ENCODE measurements at places on chromosomes 2 and 18.

DNA sequence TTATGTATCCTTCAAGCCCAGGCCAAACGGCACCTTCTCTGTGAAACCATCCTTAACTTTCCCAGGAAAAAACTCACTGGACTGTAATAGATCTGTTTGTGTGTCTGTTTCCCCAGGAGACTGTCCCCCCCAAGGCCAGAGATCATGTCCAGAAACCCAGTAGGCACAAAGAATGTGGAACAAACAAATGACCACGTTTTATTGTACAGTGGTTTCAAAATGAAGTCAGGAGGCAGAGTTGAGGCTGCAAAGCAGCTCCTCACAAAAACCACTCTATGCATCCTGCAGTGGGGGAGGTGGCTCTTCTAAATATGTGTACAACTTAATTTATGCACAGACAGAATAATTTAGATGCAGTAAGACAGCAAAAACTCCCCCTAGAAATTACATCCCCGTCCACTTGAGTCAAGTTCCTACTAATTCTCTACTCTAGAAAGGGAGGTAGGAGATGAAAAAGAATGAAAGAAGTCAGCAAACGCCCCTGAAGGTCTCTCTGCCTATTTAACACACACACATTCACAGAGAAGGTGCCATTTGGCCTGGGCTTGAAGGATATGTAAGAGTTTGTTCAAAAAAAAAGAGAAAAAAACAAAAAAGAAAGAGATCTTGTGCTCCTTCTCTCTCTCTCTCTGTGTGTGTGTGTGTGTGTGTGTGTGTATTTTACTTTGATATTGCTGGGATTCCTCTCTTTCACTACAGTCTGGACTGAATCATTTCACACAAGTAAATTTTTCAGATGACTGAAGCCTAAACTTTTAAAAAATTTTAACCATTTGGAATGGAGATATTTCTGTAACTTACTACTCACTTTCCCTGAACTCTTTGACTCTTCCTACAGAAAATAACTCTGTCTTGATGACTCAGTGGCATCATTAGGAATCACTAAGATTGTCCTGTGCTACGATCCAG lies 19.5 kb downstream of the BCL2 start:
- peak; percentile 62 for DNase-seq

- no peak for DNase-seq
Observed at GRCh38 chr2:78175645-78176044, 653.5 kb upstream of the LRRTM4 start.

DNA sequence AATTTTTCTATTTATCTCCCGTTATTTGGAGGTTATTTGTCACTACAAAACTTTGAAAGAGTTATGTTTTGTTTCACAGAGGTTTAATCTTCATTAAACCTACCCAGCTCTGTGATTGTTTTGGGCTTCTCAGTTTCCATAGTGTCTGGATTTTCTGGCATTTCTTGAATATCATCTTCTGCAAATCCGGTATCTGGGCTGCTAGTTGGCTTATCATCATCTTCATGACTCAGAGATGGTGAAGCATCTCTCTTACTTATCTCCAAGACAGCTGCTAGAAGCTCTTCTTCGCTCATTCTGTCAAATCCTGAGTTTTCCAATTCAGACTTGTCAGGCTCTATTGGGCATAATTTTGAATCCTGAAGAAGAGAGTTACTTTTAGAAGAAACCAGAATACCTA lies 55.6 kb downstream of the VIL1 start:
- no peak for DNase-seq

DNA sequence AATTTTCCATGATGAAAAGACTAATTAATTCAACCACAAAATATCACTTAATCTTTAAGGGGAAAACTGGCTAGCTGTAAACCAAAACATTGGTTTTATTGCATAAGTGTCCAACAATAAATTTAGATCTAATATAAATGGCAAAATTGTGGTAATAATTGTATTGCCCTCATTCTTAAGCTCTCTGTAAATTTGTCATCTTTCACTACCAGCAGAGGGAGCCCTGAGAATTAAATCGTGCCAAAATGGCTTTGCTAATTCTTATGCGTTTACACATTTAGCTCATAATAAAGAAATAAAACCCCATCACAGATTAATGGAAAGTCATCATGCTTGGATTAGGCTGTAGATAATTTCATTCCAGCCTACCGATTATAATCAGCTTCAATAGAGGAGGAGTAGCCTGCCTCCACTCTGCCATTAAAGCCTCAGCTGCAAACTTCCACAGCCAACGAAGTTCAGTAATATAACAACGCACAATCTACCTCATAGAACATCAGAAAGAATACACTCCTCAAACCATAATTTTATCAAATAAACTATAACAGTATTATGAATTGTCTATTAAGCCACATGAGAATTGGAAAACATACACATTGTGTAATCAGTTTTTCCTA lies 70.0 kb upstream of the ATP5MC3 start:
- no peak for DNase-seq

DNA sequence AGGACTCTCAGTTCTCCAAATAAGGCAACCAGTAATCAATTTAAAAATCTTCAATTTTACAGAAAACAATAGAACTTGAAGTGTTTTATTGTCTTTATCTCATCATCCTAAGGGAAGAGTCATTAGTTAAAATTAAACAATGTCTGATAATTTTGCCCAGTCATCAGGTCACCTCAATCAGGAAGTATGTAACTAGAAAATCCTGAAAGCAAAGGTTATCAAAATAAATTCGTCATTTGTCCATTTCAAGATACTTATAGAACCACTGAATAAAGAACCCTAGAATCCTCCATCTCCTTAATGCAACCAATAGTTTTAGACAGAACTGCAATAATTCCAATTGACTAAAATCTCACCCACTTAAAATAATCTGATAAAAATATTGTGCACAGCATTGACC lies 115.2 kb downstream of the NCKAP5 start:
- DNase-seq, result no peak

DNA sequence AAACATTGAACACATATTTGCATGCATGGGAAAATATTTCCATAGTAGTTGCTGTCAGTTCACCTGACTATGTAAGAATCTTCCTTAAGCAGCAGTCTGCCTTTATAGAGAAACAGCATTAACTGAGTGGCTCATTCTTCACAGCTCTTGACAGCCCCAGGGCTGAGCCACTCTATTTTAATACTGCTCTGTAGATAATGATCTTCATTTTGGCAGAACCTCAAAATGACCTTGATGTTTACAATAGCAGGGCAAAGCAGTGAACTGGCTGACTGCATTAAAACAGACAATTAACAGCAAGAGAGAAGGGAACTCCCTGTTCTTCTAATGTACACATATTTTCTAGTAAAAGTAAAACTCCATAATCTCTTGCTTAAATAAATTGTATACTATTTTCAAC lies 580.6 kb upstream of the SOX11 start:
- no peak for DNase-seq

DNA sequence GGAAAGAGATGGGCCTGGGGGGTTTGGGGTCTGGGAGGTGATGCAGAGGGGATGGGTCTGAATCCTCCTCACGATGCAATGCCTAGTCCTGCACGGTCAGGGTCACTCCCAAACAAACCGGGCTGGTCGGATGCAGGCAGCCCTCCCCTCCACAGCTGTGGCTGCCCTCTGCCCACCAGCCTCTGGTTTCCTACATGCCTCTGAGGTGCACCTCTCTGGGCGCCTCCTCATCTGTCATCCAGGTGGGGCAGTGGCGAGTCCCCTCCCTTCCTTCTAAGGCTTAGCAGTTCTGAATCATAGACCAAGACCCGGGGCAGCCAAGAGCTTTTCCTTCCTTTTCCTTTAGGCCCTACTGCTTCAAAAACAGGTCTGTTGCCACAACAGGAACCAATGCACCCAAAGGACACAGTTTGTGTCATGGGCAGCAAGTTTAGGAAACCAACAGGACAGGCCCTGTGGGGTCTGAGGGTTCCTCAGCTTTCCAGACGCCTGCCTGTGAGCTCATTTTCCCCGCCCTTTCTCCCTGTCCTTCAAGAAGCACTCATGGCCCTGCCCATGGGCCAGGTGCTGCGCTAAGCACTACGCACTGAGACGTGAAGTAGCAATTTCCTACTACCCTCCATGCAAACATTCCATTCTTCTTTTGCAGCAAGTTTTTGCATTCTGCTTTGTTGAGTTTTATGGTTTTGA lies 6.5 kb upstream of the MAL start:
- DNase-seq, result no peak

DNA sequence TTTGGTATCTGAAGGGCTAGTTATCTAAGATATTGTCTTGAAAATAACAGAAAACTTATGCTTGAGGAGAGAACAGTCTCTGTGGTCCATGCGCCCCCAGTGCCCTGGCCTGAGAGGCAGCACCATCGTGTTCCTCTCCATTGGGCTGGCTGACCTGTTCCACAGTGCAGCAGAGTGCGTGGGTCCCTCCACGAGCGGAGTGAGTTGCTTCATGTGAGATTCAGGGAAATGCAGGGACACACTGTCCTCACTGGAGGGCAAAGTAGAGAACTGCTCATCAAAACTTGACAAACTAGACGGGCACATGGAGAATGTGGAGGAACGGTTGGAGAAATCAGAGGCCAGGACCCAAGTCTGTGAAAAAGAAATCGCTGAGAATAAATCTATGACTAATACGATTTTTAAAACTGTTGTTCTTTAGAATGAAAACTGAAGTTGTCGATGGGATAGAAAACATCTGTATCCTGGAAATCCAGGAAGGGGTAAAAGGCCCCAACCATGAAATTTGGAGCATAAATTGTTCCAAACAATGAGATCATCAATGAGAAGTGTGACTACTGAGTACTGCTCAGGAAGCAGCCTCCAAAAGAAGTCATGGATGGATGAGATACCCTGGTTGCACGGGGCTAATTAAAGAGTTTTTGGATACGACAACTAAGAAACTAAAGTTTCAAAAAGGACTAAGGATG lies 58.1 kb downstream of the REV1 start:
- DNase-seq, result no peak

- DNase-seq, result no peak
Observed at GRCh38 chr2:17976871-17977746, 98.6 kb downstream of the KCNS3 start.

DNA sequence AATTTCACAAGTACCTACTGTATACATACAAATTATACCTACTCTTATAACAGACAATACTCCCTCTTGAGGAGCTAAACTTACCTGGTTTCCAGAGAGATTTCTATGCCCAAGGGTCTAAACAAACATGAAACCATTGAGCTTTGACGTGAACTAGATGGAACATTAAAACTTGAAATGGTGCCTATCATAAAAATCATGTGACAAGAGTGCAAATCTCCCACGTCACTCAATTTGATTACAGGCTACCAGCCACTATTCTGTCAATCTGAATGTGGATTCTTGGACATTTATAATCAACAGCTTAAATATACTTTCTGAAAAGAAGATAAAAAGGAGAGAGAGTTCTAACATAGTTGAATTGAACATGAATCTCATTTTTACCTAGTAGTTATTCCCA lies 297.1 kb upstream of the SESTD1 start:
- no peak for DNase-seq

- DNase-seq, result no peak
Observed at GRCh38 chr2:223113161-223113560, 61.2 kb downstream of the KCNE4 start.

- peak; percentile 50 for DNase-seq
Observed at GRCh38 chr2:85852937-85853498, 35.8 kb downstream of the ST3GAL5 start.

GRCh38 chr2:215982465-215982875 lies 30.9 kb downstream of the MREG start:
- peak; percentile 53 for DNase-seq

GRCh38 chr2:105150231-105150630 lies 91.3 kb upstream of the GPR45 start:
- no peak for DNase-seq

- DNase-seq, result no peak
Observed at GRCh38 chr18:12430137-12430990, 22.6 kb downstream of the PRELID3A start.

DNA sequence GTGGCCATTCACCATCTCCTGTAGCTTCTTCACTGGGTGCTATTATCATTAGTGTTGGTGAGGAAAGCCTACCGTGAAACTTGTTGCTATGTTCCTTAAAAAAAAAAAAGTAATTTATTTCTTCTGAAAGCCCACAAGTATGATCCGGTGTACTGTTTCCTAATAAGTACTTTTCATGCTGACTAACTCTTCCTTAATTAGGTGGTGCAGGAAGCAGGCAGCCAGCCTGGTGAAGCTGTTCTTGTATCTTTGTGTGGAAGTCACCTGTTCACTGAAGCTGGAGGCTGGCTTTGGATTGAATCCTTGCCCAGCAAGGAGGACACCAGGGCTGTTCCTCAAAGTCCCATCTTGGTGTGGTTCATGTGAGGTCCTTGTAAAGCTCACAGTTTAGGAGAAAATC lies 321.7 kb upstream of the THSD7B start:
- DNase-seq, result no peak

- DNase-seq, result no peak
Observed at GRCh38 chr18:79786304-79786703, 11.4 kb upstream of the KCNG2 start.

GRCh38 chr2:208451061-208451460 lies 44.5 kb downstream of the PTH2R start:
- no peak for DNase-seq

GRCh38 chr18:32772581-32773381 lies at the start of gene KLHL14:
Gene KLHL14 (minus strand): TSS chr18:32773023. CDS start chr18:32770591, 2,432 bp downstream.
- DNase-seq, result no peak

GRCh38 chr18:61093965-61094364 lies 239.3 kb upstream of the CDH20 start:
- no peak for DNase-seq

DNA sequence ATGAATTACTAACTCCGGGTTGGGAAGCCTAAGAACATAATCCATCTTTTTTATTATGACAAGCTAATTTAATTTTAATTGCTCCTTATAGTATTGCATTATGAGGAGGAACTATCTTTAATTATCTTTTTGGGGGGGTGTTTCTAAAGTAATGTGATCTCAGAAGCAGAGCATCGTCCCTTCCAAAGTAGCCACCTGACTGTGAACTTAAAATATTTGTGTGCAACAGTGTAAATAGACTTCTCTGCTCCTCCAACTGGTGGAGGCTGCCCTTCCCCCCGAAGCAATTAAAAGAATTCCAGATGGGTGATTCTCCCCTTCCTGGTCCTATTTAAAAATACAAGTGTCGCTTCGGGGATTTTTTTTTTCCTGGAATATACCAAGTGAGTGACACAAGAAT lies 55.7 kb downstream of the TCF7L1 start:
- no peak for DNase-seq

GRCh38 chr2:237324405-237324831 lies 89.5 kb downstream of the COL6A3 start:
- no peak for DNase-seq

DNA sequence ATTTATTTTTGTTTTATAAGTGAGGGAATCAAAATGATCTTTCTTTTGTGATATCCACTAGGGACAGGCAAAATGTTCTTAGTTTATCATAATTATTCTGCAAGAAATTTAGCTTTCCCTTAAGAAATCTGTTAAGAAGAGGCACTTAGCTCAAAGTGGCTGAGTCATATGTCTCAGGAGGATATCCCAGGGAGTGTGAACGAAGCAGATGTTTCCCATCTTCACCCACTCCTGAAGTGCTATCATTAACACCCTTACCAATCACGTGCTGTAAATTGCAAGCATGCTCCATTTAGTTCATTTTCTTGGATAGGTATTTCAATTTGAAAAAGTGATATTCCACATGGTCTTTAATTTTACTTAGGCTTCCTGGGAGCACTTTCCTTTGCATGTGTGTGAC lies 774.3 kb upstream of the TMEFF2 start:
- DNase-seq, result no peak

GRCh38 chr18:22796113-22796512 lies 137.0 kb upstream of the RBBP8 start:
- no peak for DNase-seq

All from stimulated activated CD4-positive, alpha-beta T cell treated with anti-CD3 and anti-CD28 coated beads, Interleukin-1b, Interleukin-23, amount 100 ng/mL, for 48 hours (primary cell).